ENCODE measurements at places on chromosomes 7 and 10.

- no peak for DNase-seq
Measured at GRCh38 chr7:75823198-75823910, 9.7 kb upstream of the CCL24 start.

DNA sequence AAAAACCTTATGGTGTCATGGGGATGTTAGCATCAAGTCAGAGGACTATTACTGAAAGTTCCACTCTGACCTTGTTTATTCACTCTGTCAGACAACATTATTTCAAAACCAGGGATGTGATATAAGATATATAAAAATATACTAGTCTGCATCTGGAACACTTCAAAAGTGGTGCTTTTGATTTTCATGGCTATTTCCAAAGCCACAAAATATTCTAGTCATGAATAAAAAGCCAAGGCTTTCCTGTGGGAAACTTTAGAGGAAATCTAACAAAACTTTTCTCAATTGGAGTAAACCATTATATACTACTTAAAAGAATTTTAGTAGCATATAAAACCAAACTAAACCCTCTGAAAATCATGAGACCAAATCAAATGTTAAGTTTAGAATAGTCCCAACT lies 205.2 kb downstream of the TMEM26 start:
- no peak for DNase-seq

- peak; percentile 66 for DNase-seq
Measured at GRCh38 chr7:131859147-131859821, 302.9 kb upstream of the PODXL start.

DNA sequence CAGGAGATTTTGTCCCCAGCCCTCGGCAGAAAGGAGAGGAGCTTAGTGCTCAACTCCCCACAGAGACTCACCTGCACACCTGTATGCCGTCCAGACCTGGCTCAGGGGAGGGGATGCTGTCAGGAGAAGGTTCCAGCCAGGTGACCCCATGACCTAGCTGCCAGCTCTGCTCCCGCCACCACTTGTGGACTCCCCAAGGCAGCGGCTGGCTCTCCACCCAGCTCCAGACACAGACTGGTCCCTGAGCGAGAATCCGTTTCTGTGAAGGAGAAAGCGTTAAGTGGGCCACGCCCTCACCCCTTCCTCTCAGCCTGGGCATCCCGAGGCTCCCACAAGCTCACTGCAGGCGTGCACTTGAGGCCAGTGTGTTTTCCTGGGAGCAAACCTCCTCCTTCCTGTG lies 76.4 kb downstream of the RGS10 start:
- DNase-seq: no peak

GRCh38 chr10:85315657-85316056 lies 987.3 kb downstream of the CCSER2 start:
- no peak for DNase-seq

- DNase-seq: no peak
Measured at GRCh38 chr7:147711447-147711846, 879.1 kb upstream of the C7orf33 start.

- no peak for DNase-seq
Measured at GRCh38 chr7:129728875-129729467, 117.5 kb downstream of the NRF1 start.

- no peak for DNase-seq
Measured at GRCh38 chr10:100888957-100889356, 23.8 kb upstream of the SLF2 start.

- no peak for DNase-seq
Measured at GRCh38 chr7:18675579-18675978, 180.0 kb downstream of the HDAC9 start.

- DNase-seq: peak; percentile 71
Measured at GRCh38 chr10:88934900-88935672, 17.5 kb downstream of the ACTA2 start.

DNA sequence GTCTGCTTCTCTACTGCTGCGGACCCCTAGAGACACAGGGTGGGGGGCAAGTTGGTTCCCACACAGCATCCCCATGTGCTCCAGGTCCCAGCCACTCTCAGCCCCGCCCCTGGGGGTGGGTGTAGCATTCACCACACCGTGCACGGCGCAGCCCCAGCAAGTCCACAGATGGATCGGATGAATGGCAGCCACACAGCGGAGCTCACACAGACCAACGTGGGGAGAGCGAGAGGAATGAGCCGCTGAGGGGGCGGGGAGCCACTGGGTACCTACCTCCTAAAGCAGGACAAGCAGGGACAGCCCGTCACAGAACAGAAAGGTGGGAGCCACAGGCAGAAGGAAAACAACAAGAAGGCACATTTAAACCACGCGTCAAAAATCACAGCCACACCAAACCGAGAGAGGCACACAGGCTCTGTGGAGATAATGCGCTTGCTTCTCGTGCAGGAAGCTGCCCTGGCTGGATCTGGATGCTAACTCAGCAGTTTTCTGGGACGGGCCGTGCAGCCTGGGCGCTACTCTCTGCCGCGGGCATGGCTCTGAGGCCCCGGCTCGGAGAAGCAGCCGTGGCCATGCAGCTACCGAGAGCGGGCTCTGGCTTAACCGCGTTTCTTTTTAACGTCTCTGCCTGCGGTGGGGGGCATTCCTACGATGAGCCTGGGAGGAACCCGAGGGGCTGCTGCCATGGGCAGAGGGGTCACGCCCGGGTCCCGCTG lies 102.5 kb downstream of the CYTH3 start:
- DNase-seq: no peak

DNA sequence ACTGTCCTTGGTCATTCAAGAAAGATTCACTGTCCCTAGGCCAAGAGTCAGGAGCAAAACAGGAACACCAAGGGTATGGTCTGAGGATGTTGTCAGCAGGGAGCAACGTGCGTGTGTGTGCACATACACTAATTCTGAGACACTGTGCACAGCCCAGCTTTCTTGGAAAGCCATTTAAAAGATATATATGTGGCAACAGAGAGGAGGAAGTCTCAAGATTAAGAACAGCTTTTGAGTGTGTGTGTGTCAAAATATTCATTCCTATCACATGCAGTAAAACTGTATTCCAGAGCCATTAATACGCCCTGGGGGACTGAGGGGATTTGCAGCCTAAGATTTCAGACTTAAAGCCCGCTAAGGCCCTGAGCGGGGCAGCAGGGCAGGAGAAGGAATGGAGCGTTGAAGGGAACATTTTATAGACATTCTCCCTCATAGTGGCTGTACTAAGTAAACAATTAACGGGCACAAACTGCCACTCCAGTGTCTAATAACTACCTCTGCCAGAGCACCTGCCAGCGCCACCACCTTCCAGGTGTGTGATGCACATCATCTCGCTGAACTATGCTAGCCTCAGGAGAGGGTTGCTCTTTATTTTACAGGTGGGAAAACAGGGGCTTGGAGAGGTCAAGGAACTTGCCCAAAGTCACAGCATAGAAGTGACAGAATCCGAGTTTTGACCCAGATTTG lies 2.0 kb downstream of the NOD1 start:
- DNase-seq: no peak

DNA sequence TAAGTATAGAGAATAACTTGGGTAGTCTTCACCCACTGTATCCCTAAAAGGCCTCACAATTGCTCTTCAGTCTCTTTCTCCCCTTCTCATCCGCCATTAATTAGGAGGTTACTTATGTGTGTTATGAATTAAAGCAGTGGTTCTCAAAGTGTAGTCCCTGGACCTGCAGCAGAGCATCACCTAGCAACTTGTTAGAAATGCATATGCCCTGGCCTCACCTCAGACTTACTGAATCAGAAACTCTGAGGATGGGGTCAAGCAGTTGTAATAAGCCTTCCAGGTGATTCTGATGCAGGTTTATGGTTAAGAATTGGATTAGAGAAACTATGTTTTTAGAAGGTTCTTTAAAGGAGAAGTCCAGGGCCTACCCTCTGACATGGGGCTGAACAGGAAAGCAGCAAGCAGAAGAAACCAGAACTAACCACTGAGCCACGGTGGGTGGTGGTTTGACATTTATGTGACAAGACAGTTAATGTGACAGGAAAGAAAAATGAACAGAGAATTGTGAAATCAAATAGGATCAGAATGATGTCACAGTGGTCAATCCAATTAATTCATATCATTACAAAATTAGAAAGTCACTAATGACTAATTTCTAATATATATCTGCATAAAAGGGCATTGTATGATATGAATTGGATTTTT lies 37.6 kb downstream of the ENTPD1 start:
- DNase-seq: no peak

DNA sequence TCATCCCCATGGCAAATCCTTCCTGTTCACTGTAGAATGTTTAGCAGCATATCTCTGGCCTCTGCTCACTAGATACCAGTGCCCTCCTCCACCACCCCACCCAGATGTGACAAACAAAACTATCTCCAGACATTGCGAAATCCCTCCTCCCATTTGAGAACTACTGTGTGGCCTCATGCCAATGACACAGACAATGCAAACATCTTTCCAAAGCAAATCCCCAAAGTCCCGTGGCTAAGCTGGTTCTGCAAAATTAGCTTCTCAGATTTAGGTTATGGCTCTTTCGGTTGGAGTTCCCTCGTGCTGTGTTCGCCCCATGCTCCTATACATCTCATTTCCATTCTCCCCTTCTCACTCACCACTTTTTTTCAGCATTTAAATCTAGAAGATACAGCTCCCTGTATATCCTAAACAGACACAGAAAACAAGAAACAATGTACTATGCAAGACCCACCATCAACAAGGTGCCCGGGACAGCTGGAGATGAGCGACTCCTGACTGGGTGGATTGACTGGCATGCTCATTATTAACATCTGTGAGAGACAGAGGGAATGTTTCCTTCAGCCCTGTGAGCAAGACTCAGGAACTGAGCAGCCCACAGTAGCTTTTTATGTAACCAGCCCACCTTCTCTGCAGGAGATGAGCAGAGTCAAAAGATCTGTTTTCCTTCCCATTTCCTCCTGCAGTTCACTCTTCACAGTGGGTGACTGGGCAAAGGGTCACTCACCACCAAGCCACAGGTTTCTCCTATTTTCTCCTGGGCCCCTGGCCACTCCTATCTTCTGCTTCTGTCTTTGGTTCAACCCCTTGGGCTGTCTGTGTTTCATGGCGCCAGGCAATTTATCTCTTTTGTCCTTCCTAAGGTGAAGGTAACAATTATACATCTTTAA lies 225.7 kb upstream of the AOAH start:
- no peak for DNase-seq

DNA sequence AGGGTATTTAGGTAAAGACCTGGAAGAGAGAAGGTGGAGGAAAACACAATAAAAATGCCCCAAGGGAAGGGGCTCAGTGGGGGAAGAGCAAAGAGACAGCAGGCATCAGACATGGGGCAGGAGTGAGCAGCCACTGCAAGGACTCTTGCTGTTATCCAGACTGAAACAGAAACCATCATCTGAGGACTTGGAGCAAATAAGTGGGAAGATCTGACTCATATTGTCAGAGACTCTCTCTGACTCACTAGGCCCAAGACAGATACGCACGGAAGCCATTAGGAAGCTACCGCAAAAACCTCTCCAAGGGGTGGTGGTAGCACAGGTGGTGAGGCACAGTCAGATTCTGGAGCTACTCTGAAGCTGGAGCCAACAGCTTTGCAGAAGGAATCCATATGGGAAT lies 110.7 kb downstream of the RNF32 start:
- no peak for DNase-seq

GRCh38 chr7:30910411-30911073 lies 1.1 kb upstream of the AQP1 start:
- DNase-seq: no peak

DNA sequence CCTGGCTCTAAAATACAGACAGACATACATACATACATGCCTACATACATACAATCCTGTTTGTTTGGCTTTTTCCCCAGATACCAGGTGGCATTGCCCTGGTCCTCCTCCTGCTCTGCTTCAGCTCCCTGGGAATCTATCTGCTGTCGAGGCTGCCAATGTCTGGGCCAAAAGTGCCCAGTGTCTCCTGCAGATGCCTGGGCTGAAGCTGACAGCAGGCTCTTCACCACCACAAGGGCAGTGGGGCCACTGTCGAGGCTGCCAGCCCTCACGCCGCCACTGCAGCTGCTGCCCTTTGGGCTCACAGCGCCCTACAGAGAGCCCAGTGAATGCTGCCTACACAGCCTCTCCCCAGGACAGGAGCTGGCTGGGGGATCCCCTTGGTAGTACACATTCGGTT lies 18.0 kb upstream of the STN1 start:
- DNase-seq: peak; percentile 13

- no peak for DNase-seq
Measured at GRCh38 chr7:32496052-32496813, 944 bp downstream of the AVL9 start.

- DNase-seq: no peak
Measured at GRCh38 chr7:148192491-148192890, 398.1 kb upstream of the C7orf33 start.

DNA sequence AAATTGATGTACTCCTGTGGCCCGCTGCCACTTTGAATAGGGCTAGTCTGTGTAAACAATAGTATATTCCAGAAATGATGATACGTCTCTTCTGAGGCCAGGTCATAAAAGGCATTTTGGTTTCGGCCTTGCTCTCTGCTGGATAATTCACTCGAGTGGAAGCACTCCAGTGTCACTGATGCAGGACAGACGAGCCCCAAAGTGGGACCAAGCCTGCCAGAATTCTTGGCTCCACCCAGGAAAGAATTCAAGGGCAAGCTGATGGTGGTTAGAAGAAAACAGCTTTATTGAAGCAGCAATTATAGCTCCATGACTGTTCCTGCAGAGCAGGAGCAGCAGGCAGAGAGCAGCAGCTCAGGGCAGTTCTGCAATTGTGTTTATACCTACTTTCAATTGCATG lies 717.6 kb downstream of the GRM8 start:
- no peak for DNase-seq

DNA sequence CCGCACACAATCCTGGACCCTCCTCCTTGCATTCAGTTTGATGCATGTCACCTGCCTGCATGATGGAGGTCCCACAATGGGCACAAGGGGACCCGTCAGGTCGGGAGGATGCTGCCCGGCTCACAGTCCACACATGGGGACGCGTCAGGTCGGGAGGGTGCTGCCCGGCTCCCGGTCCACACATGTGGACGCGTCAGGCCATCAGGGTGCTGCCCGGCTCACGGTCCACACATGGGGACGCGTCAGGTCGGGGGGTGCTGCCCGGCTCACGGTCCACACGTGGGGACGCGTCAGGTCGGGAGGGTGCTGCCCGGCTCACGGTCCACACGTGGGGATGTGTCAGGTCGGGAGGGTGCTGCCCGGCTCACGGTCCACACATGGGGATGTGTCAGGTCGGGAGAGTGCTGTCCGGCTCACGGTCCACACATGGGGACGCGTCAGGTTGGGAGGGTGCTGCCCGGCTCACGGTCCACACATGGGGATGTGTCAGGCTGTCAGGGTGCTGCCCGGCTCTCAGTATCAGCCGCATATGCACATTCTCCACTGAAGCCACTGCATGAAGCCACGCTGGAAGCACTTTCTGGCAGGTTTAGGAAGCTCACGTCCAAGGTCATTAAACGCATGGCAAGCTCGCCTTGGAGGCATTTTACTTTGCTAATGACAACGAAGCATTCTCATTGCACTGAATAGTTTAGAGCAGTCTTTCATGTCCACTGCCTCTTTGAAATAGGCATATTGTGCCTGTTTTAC lies 50.3 kb downstream of the DIP2C start:
- no peak for DNase-seq

Data from NCI-H1694 treated with DMSO at 0.1 percent for 48 hours (cell line).